ENCODE measurements at places on chromosomes 1 and 21. TPM values are rescaled to one million over a fixed set of nuclear protein-coding genes. Genes with fewer than 3 reads are reported as not detected.

Gene RRP1B
- 18.1 TPM for total RNA-seq

- no peaks in the 10 kb centered on the region for H3K27me3 ChIP-seq
- H3K27ac ChIP-seq = no peak overlapping the region
- no peaks in the 10 kb centered on the region for H3K36me3 ChIP-seq
- no peaks in the 10 kb centered on the region for H3K4me1 ChIP-seq
Measured at GRCh38 chr1:117582451-117582850, 23.4 kb upstream of the TENT5C start.

DNA sequence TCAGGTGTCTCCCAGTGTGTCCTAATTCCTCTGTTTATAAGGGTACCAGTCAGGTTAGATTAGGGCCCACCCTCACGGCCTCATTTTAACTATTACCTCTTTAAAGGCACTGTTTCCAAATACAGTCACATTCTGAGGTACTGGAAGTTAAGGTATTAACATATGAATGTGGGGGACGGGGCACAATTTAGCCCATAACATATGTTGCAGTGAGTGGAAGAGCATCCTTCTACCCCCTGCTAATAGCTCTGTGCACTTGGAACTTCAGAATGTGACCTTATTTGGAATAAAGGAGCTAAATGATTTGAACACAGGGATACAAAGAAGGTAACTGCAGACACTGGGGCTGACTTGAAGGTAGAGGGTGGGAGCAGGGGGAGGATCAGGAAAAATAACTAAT, 67.3 kb upstream of the ADGRL2 start:
- no peak overlapping the region for H3K27ac ChIP-seq
- no peak for DNase-seq
- H3K4me1 ChIP-seq = no peaks in the 10 kb centered on the region
- no peaks in the 10 kb centered on the region for H3K36me3 ChIP-seq
- no peak overlapping the region for H3K4me3 ChIP-seq

GRCh38 chr1:196002906-196003305, 605.3 kb downstream of the KCNT2 start:
- no peaks in the 10 kb centered on the region for H3K27me3 ChIP-seq
- H3K4me3 ChIP-seq = no peak overlapping the region
- H3K4me1 ChIP-seq = no peaks in the 10 kb centered on the region
- no peaks in the 10 kb centered on the region for H3K36me3 ChIP-seq
- no peak for DNase-seq

DNA sequence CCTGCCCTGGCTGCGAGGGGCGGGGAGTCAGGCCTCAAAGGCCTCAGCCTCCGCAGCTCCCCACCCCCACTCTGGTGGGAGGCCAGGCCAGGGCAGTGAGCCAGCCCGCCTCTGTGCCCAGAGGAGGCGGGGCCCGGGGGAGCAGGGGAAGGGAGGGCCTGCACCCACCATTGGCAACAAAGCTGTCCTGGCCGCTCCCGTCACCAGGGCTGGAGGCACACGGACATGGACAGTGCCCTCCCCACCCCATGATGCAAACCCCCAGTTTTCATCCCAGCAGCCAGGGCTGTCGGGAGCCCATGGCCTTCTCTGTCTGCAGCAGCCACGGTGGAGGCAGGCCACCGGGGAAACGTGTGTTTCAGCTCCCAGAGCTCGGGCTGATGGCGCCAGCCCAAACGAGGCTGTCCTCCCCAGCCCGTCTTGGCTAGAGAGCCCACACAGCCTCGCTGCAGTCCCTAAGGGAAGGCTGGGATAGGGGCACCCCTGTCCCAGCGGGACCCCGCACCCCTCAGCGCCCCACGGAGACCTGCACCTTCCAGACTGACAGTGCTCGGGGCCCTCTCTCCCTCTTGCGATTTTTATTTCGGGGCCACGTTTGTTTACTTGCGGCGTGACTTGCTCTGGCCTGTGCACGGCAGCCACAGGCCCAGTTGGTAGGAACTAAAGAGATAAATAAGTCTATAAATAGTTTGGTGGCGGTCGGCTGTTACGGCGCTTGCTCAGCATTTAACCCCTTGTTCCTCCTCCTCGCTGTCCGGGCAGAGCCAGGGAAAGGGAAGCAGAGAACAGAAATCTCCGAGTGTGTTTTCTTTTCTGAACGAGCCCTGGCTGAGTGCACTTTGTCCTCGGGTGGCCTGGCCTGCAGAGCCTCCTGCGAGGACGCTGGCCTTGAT, 101.8 kb downstream of the PRDM16 start:
- H3K4me3 ChIP-seq = peak overlapping the region; percentile 41
- H3K4me1 ChIP-seq = peaks cover 48% of the 10 kb centered on the region
- H3K36me3 ChIP-seq = no peaks in the 10 kb centered on the region

GRCh38 chr1:115949156-115949555, 27.2 kb upstream of the SLC22A15 start:
- H3K4me3 ChIP-seq = no peak overlapping the region
- no peak for DNase-seq
- no peaks in the 10 kb centered on the region for H3K27me3 ChIP-seq
- H3K4me1 ChIP-seq = peaks cover 14% of the 10 kb centered on the region
- H3K27ac ChIP-seq = no peak overlapping the region
- no peaks in the 10 kb centered on the region for H3K36me3 ChIP-seq

- no peaks in the 10 kb centered on the region for H3K27me3 ChIP-seq
- no peak overlapping the region for H3K4me3 ChIP-seq
- DNase-seq = peak; percentile 38
- H3K36me3 ChIP-seq = no peaks in the 10 kb centered on the region
Measured at GRCh38 chr1:53614231-53615021, 124.5 kb downstream of the GLIS1 start.

Gene GUCA2A
- total RNA-seq = not detected

DNA sequence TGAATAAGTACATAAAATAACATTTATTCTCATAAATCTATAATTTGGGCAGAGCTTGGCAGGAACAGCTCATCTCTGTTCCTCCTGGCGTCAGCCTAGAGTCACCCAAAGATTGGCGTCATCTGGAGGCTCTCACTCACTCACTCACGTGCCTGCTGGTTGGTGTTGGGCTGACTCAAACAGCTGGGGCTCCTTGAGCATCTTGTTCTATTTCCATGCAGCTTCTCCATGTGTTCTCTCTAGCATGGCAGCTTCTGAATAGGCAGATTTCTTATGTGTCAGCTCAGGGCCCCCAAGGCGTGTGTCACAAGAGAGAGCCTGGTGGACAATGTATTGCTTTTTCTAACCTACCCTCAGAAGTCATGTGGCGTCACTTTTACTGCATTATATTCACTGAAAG, 70.6 kb upstream of the RAB3GAP2 start:
- H3K36me3 ChIP-seq = no peaks in the 10 kb centered on the region
- no peaks in the 10 kb centered on the region for H3K27me3 ChIP-seq
- H3K27ac ChIP-seq = no peak overlapping the region

DNA sequence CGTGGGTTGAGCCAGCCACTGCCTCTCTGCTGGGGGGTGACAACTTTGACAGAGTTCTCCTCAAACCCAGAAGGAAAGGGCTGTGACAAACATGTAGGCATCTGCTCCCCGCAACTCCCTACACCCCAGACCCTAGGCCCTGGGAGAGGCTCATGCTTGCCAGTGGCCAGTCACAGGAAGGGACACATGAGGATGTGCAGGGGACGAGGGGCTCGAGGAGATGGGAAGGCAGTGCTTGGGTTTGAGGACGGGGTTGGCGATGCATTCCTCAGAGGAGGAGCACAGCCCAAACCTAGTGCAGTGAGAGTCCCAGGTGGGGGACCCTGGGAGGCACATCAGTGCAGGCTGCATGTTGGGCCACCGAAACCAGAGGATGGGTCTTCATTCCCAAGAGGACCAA, 62.1 kb downstream of the STUM start:
- no peak overlapping the region for H3K27ac ChIP-seq
- no peak for DNase-seq
- H3K4me3 ChIP-seq = no peak overlapping the region
- no peaks in the 10 kb centered on the region for H3K27me3 ChIP-seq
- no peaks in the 10 kb centered on the region for H3K4me1 ChIP-seq

Gene U2AF1
- 43.0 TPM for total RNA-seq

DNA sequence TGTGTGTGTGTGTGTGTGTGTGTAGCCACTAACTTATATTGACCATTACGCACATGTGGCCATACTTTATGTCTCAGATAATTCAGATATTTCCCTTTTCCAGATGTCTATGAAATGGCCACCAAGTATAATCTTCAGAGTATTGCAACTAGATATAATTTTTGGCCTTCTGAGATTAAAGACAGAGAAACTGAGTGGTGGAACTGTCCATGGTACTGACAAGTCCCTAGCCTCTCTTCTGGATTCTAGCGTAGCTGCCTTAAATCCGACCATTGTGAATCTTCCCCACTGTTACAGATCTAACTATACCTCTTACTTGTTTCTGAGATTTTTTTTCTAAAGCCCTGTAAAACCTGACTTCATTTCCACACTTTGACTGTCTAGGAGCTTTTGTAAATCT, 100.0 kb upstream of the SERTAD4 start:
- no peak overlapping the region for H3K4me3 ChIP-seq
- H3K27me3 ChIP-seq = no peaks in the 10 kb centered on the region

DNA sequence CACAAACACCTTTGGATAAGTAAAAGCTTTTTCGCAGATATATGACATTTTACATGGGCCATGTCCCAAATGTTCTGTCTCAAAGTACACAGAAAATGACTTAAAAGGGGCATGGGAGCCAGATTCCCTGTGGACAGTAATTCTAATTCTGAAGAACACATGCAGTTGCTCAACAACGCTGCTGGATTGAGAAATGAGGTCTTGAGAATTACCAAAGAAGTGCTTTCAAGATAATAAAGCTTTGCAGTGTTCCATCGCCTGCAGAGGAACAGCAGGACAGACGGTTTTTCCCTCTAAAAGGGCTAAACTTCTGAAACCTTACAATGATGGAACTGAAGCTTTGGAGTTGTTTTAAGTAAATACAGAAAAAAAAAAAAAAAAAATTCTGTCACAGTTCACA, 55.3 kb upstream of the HSPA13 start:
- no peaks in the 10 kb centered on the region for H3K36me3 ChIP-seq
- DNase-seq = no peak
- H3K4me1 ChIP-seq = no peaks in the 10 kb centered on the region
- H3K27ac ChIP-seq = no peak overlapping the region
- H3K4me3 ChIP-seq = no peak overlapping the region

Gene RAB42
- 7.0 TPM for total RNA-seq

GRCh38 chr1:69567652-69568420, at the start of gene LRRC7:
Gene LRRC7, plus strand, starts transcription at chr1:69567922. Its CDS starts 718 bp downstream, at chr1:69568640.
- no peak for DNase-seq
- H3K36me3 ChIP-seq = no peaks in the 10 kb centered on the region
- no peak within 1 kb of the TSS for H3K27ac ChIP-seq
- peak within 1 kb of the TSS; percentile 48 for H3K4me3 ChIP-seq
- peaks cover 45% of the 10 kb centered on the region for H3K27me3 ChIP-seq

- no peak overlapping the region for H3K4me3 ChIP-seq
- no peak for DNase-seq
- no peak overlapping the region for H3K27ac ChIP-seq
- H3K4me1 ChIP-seq = peaks cover 87% of the 10 kb centered on the region
- no peaks in the 10 kb centered on the region for H3K27me3 ChIP-seq
Measured at GRCh38 chr1:27423709-27424108, 31.3 kb downstream of the GPR3 start.

Gene S100A5
- total RNA-seq = not detected

DNA sequence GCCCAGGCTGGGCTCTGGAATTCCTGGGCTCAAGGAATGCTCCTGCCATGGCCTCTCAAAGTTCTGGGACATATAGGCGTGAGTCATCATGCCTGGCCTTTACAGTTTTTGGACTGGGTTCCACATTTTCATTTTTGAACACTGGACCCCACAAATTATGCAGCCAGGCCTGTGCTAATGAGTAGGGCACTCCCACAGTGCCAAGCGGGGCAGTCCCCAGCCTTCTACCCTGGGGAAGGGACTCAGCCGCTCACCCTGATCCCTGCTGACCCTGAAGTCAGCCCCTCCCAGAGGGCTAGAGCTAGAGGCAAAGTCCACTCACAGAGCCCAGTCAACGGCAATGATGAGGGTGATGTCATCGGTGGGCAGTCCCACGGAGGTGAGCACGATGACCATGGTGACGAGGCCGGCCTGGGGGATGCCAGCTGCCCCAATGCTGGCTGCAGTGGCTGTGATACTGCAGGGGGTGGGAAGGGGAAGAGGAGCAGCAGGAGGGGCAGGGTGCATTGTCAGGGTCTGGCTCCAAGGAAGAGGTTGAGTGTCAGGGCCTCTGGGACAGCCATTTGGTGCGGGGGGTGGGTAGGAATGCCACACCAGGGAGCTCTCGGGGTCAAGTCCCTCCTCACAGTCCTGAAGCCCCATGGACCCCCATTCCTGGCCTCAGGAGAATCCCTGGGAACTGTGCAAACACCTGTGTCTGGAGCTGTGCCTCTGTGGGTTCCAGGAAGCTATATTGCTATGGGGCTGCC, 27.6 kb downstream of the PODN start:
- H3K4me3 ChIP-seq = no peak overlapping the region
- H3K36me3 ChIP-seq = no peaks in the 10 kb centered on the region
- H3K4me1 ChIP-seq = peaks cover 7% of the 10 kb centered on the region
- H3K27me3 ChIP-seq = no peaks in the 10 kb centered on the region

DNA sequence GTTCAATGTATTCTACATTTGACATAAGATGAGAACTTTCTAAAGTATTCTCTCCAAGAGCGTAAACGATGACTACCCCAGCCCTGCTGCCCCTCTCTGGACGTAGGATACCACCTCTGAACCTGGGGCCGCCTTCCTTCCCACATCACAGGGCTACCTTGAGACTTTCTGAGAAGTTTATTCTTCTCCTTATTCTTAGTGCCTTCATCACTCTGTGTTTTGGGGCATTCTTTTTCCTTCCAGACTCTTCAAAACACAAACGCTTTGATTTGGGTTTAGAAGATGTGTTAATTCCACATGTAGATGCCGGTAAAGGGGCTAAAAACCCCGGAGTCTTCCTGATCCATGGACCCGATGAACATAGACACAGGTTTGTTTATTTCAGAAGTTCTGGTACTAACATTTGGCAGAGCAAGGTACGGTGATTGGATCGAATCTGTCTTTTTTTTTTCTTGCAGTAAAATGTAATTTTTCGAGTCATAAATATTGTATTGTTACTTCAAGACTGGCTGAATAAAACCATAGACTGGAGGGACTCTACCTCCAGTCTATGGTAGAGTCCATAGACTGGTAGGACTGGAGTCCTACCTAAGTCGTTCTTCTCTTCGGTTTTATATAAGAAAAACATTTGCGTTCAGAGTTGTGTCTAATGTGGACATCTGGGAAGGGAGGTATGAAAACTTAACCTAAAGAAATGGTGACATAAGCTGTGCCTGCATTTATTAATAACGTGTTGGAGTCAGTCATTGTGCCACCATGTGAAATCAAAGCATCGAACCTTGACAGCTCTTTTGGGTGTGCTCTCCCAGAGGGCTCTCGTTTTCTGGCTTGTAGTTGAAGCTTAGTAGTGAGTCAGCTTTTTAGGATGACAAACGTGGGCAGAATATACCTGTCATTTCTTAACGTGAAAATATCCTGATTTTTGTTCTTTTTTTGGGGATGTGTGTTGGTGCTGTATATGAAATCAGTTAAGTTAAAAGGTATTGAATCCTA, 1.2 kb downstream of the MAN1A2 start:
- H3K27ac ChIP-seq = peak overlapping the region; percentile 93
- H3K4me3 ChIP-seq = peak overlapping the region; percentile 82
- H3K27me3 ChIP-seq = no peaks in the 10 kb centered on the region

DNA sequence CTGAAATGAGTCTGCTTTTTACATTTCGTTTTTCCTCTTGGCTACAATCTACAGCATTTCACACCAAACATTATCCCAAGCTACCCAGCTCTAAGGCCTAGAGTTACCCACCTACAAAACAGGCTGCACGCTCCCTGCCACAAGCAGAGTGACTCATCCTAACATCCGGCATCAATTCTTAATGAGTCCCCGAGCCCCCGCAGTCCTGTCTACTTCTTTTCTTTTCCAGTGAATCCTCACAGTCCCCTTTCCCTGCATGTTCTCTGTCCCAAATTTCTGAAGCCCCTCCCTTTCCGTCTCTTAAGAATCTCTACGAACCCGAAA, 650 bp downstream of the PCNX2 start:
- H3K4me1 ChIP-seq = peaks cover 10% of the 10 kb centered on the region
- DNase-seq = no peak
- H3K27ac ChIP-seq = peak overlapping the region; percentile 75
- no peaks in the 10 kb centered on the region for H3K36me3 ChIP-seq
- peak overlapping the region; percentile 70 for H3K4me3 ChIP-seq
